Renal pelvis (tissue), 12 donors: ENCODE measurements at places on chromosomes 13 and 19.
A peak's percentile ranks its signal among the peaks of the same experiment; 100 is the strongest.

GRCh38 chr19:15404780-15405211 is 14.0 kb downstream of the AKAP8L start:
- no peak for DNase-seq

DNA sequence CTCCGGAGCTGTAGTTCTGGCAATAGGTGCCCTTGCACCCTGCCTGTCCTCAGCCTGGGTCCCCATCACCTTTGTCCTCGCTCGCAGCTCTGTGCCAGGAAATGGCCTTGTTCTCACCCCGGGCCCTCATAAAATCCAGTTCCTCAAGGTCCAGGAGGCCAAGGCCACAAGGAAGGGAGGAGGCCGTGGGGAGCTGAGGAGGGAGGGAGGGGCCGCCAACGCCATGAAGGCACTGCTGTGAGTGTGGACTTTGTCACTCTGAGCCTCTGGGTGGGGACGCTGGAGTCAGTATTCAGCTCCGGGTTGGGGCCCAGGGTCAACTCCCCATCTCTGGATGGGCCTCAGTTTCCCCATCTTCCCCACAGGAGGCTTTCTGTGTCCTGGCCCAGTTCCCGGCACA is 9.2 kb upstream of the GNA11 start:
- DNase-seq, result no peak

DNA sequence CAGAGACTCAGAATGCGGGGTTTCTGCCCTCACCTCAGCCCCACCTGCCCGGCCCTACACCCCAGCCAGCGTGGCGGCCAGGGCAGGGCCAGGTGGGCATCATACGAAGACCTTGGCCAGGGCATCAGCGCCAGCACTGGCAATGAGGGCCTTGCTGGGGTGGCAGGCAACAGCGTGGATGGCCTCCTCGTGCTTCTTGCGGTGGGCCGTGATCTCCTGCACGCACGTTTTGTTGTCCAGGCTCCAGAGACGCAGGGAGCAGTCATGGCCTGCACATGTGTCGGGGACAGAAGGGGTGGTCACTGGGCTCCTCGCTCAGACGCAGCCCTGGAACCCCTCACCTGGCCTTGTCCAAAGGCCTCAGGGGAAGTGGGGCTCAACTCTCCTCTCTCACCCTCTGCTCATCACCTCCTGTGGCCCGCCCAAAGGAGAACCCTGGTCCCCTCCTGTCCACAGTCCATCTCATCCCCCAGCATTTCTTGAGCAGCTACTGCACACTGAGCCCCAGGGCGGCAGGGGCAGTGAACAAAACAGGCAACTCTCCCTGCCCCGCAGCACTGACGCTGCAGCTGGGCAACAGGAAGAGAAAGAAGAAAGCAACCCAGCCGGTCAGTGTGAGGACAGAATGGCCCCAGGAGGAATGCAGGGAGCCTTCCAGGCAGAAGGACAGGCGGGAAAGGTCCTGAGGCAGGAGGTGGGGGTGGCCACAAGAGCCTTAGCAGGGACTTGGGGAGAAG is 3.8 kb upstream of the PRKD2 start:
- DNase-seq, result no peak

- no peak for DNase-seq
These were observed 109.5 kb downstream of the STK24 start for GRCh38 chr13:98467263-98467985.

DNA sequence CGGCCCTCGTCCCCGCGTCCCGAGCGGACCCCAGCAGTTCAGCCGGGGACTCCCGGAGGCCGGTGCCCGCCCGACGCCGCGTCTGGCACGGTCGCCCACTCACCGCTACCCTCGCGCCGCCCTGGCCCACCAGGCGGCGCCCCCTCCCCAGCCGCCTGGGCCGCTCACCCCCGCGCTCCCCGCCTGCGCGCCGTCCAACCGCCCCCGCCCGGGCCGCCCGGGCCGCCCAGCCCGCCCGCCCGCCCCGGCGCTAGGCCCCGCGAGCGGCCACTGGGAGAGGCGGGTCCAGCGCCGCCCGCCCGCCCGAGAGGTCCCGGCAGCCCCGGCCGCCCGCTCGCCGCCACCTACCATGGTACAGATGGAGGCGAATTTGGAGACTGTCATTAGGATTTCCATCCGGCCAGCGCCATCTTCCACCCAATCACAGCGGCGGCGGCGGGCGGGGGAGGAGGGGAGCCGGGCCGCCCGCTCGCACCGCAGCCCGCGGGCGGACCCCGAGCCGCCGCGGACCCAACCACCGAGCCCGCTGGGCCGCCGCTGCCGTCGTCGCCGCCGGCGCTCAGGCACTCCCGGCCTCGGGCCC is at the start of gene USP12:
Gene USP12, minus strand, starts transcription at position 568 of the 583 bp plus-strand sequence. Its CDS starts 172 bp downstream, at position 396.
- DNase-seq, result peak; percentile 60

DNA sequence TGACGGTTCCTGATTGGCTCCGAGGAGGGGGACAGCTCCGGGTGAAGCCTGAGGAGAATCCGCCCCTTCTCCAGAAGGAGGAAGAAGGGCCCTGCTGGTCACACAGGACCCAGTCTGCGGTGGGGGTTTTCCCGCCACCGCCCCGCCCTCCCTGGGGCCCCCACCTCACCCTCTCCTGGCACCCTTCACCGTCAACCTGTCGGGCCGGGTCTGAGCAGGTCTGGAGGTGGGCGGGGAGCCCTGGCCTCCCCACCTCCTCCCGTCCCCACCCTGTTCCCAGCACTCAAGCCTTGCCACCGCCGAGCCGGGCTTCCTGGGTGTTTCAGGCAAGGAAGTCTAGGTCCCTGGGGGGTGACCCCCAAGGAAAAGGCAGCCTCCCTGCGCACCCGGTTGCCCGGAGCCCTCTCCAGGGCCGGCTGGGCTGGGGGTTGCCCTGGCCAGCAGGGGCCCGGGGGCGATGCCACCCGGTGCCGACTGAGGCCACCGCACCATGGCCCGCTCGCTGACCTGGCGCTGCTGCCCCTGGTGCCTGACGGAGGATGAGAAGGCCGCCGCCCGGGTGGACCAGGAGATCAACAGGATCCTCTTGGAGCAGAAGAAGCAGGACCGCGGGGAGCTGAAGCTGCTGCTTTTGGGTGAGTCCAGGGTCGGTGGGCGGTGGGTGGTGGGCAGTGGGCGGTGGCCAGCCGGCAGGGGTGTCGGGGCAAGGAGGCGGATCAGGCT is at the start of gene GNA15:
Gene GNA15, plus strand, starts transcription at position 73 of the 723 bp plus-strand sequence. Its CDS starts 418 bp downstream, at position 491.
- DNase-seq, result no peak

- DNase-seq, result no peak
These were observed 127.6 kb downstream of the COG6 start for GRCh38 chr13:39783051-39783450.

DNA sequence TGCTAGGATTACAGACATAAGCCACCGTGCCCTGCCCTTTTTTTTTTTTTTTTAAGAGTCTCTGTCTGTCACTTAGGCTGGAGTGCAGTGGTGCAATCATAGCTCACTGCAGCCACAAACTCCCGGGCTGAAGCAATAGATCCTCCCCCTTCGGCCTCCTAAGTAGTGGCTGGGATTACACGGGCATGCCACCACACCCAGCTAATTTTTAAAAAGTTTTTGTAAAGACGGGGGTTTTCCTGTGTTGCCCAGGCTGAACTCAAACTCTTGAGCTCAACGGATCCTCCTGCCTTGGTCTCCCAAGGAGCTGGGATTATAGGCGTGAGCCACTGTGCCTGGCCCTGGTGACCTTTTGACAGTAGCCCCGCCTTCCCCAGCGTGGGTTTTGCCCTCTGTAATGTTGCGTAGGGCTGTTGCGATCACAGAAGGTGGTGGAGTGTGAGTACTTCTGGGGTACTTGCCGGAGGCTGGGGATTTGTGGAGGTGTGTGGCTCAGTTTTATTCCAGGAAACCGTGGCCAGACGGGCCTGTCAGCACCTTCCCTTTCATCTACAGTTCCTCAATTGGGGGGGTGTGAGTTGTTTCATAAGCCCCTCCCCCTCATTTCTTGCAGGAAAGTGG is 11.6 kb upstream of the RETN start:
- DNase-seq, result no peak

DNA sequence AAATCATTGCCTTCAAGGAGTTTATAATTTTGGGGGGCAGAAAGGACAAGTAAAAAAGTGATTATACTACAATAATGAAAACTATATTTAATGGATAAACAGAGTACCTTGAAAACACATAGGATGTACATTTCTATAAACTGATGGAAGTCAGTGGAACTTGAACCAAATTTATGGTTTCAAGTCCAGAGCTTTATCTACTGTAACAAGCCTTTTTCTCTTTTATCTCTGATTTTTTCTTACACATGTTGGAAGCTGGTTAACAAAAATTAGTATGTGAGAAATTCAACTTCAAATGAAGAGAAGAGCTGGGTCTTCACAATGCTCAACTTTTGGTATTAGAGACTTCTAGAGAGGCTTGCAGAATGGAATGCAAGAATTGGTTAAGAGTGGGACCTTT is 393.6 kb downstream of the LMO7 start:
- no peak for DNase-seq

GRCh38 chr19:10327793-10328192 is 5.5 kb downstream of the RAVER1 start:
- no peak for DNase-seq

DNA sequence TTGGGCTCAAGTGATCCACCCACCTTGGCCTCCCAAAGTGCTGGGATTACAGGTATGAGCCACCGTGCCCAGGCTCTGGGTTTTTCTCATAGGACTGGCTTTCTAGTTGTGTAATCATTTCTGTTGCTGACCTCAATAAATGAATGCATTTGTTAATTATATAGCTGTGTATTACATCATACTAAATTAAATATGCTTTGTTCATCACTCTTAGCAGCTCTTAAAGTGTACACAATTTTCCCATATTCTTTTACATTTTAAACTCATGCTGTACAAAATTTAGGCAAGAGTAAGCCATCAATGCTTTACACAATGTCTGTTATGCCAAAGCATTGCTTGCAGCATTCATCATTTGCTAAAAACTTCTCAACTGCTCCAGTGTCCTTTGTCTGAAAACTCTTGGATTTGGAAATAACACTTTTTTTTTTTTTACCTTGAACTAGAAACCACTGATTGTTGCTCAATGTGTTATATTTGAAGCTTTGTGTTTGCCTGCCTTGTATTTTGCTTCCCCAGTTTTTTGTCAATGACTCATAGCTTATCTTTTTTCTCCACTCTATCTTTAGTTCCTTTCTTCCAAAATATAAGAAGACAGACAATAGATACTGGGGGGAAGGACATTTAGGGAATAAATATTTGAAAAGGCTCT is 31.4 kb downstream of the CCDC122 start:
- DNase-seq, result no peak

GRCh38 chr19:58228585-58229254 is at the start of gene ZNF544:
ZNF544 (plus strand) TSS chr19:58228914; CDS start chr19:58244024, 15,110 bp downstream.
- DNase-seq, result peak; percentile 80

- no peak for DNase-seq
These were observed 23.0 kb downstream of the LCP1 start for GRCh38 chr13:46158983-46159382.

DNA sequence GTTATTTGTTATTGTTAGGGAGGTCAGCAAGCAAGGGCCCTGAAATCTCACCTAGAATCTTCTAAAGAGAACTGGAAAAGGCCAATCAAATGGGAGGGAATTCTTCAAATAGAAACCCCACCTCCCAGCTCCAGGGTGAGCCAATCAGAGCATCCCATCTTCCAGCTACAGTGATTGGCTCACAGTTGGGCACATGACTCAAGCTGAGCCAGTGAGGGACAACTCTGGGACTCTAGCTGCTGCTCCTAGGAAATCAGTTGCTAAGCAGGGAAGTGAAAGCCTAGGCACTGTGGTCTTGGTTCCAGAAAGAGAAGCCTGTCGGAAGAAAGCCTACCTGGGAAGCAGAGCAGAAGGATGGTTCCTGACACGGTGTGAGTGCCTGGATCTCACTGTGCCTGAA is 13.4 kb downstream of the TM6SF2 start:
- DNase-seq, result no peak

- no peak for DNase-seq
These were observed 1658.6 kb upstream of the MIR17HG start for GRCh38 chr13:89688918-89689317.

DNA sequence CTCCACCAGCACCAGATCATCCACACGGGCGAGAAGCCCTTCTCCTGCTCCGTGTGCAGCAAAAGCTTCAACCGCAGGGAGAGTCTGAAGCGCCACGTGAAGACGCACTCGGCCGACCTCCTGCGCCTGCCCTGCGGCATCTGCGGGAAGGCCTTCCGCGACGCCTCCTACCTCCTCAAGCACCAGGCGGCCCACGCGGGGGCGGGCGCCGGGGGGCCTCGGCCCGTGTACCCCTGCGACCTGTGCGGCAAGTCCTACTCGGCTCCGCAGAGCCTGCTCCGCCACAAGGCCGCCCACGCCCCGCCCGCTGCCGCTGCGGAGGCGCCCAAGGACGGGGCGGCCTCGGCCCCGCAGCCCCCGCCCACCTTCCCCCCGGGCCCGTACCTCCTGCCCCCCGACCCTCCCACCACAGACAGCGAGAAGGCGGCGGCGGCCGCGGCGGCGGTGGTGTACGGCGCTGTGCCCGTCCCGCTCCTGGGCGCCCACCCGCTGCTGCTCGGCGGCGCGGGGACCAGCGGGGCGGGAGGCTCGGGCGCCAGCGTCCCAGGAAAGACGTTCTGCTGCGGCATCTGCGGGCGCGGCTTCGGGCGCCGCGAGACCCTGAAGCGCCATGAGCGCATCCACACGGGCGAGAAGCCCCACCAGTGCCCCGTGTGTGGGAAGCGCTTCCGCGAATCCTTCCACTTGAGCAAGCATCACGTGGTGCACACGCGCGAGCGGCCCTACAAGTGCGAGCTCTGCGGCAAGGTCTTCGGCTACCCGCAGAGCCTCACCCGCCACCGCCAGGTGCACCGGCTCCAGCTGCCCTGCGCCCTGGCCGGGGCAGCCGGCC is 9.4 kb downstream of the ZNF784 start:
- no peak for DNase-seq

- DNase-seq, result no peak
These were observed 6.0 kb downstream of the RUVBL2 start for GRCh38 chr19:48999481-49000325.

DNA sequence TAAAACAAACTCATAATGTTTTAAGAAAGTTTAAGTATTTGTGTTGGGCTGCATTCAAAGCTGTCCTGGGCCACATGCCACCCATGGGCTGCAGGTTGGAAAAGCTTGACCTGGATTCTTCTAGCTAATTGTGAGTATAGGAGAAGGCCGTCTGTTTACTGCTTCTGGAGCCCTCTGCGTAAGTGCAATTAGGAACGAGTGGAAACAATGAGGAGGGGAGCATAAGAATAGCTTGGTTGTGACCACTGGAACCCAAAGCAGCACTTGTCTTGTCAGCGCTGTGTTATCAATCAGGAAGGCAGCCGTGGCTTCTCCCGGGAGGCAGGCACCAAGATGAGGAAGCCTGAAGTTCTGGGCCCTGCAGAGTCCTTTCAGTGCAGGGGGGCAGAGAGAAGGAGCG is 110.4 kb upstream of the MBNL2 start:
- DNase-seq, result no peak

DNA sequence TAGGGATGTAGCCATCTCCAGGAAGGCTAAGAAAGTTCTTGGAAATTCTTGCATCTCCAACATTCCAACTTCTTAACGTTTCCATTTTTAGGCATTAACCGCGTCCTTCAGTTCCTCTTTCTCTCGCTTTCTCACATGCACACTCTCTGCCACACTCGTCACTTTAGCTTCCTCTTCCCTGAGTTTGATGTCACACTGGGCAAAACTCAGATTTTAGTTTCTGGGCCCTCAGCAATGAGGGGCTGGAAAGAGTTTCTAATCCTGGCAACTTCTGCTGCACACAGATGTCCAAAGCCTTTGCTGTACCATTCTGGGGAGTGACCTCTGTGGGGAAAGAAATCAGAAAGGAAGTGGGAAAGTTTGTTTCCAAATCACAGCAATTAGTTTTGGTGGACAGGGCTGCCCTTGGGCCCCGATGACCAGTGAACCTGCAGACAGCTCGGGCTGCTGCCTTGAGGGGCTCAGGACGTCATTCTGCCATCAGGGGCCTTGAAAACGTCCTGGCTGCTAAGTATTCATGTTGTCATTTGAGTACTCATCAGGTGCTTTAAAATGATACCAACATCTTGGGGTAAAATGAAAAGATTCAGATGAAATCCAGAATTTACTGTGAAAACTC is 89.3 kb downstream of the KL start:
- DNase-seq, result no peak

GRCh38 chr13:60016229-60016628 is 147.5 kb downstream of the DIAPH3 start:
- no peak for DNase-seq
